ENCODE measurements at places on chromosomes 3 and 15. TPM values are rescaled to one million over a fixed set of nuclear protein-coding genes. Genes with fewer than 3 reads are reported as not detected.

- H3K27ac ChIP-seq: no peak overlapping the region
- no peaks in the 10 kb centered on the region for H3K36me3 ChIP-seq
- no peak overlapping the region for H3K4me3 ChIP-seq
- DNase-seq: no peak
- H3K27me3 ChIP-seq: no peaks in the 10 kb centered on the region
These were observed 239.9 kb upstream of the TBC1D5 start for GRCh38 chr3:17982211-17982880.

DNA sequence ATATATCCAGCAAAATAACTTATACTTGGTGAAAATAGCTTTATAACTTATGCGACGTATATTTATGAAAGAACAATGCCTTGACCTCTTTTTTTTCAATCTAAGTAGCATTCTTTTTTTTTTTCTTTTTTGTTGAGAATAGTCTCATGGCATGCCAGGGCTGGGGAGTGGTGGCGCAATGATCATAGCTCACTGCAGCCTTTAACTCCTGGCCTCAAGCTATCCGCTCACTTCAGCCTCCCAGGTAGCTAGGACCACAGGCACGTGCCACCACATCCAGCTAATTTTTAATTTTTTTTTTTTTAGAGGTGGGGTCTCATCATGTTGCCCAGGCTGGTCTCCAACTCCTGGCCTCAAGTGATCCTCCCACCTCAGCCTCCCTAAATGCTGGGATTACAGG lies 43.5 kb downstream of the RAB8B start:
- H3K27ac ChIP-seq: no peak overlapping the region
- DNase-seq: no peak
- H3K27me3 ChIP-seq: no peaks in the 10 kb centered on the region
- peaks cover 22% of the 10 kb centered on the region for H3K4me1 ChIP-seq
- no peak overlapping the region for H3K4me3 ChIP-seq

DNA sequence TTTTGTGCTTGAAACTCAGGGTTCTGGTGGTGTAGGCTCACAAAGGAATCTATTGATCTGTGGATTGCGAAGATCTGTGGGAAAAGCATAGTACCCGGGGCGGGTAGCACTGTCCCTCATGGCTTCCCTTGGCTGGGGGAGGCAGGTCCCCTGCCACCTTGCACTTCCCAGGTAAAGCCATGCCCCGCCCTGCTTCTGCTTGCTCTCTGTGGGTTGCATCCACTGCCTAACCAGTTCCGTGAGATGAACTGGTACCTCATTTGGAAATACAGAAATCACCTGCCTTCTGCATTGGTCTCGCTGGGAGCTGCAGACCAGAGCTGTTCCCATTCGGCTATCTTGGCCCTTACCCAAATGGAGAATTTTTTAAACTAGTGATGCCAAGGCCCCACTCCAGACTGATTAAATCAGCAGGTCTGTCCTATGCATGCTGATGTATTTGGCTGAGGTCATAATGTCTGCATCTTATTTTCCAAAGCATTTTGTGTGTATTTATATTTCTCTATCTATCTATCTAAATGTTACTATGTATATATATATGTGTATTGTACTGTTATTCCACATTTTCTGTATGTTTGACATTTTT lies 65.5 kb upstream of the SLC7A14 start:
- no peaks in the 10 kb centered on the region for H3K36me3 ChIP-seq
- H3K27ac ChIP-seq: no peak overlapping the region
- no peak for DNase-seq

DNA sequence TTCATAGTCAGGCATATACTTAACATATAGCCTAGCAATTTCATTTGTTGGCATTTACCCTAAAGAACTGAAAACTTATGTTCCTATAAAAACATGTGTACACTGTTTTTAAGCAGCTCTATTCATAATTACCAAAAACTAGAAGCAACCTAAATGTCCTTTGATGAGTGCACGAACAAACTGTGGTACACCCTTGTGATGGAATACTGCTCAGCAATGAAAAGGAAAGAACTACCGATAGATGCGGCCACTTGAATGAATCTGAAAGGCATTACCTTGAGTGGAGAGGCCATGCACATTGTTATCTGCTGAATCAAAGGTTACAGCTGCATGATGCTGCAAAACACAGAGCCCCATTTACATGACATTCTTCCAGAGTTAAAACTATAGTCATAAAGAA lies 44.7 kb downstream of the CFAP92 start:
- no peak overlapping the region for H3K4me3 ChIP-seq
- no peaks in the 10 kb centered on the region for H3K36me3 ChIP-seq
- no peak overlapping the region for H3K27ac ChIP-seq
- no peaks in the 10 kb centered on the region for H3K27me3 ChIP-seq
- no peak for DNase-seq

DNA sequence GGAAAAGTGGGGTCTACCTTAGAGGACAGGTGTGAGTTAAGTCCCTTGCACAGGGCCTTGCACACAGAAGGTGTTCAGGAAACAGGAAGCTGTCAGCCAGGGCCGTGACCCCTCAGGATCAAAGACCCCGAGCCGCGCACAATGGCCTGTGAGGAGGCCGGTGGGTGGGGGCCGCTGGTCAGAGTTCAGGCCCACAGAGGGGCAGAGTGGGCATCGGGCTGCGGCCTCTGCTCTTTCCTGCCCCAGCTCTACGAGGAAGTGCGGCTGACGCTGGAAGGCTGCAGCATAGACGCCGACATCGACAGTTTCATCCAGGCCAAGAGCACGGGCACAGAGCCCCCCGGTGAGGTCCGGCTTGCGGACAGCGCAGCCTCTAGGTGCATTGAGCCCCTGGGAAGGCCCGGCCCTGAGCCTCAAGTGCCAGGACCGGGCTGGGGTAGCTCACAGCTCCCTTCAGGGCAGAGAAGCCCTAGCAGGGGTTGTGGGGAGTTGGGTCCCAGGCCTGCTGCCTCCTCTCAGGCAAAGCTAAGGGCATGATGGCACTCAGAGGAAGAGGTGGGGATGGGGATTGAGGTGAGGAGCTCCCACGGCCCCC lies 37.2 kb downstream of the PSTPIP1 start:
- no peak overlapping the region for H3K4me3 ChIP-seq
- DNase-seq: peak; percentile 11
- no peaks in the 10 kb centered on the region for H3K36me3 ChIP-seq
- H3K27ac ChIP-seq: no peak overlapping the region

- no peaks in the 10 kb centered on the region for H3K4me1 ChIP-seq
- no peak overlapping the region for H3K4me3 ChIP-seq
- H3K27me3 ChIP-seq: no peaks in the 10 kb centered on the region
These were observed 307.7 kb upstream of the SOX2 start for GRCh38 chr3:181403876-181404660.

DNA sequence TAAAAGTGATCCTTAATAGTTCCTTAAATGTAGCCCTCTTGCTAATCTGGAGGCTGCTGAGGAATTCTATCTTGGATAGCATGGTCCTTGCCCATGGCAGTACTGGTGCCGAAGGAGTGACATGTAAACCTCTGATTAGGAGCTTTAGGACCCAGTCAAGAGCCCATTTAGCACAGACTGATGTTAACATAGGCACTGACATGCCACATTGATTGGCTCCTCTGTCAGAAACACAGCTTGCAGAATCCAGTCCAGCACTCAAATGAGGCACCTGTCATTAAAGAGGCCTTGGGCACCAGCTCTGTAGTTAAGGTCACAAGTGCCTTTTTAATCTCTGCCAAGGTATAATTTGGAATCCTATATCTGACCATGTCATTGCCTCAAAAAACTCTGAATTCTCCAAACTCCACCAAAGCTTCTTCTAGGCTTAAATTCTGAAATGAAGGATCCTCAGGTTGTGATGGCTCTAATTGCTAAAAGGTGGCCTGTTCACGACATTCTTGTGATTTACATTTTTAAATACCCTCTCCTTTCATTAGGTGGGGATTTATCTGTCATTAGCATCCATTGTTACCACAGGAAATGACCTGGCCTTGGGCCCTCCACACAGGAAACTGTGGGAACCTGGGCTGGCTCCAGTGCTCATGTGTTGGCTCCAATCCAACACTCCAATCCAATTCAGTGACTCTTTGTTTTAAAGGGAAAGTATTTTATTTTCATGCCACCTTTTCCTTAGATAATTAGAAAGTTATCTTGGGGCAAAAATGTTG lies 57.3 kb upstream of the RNF7 start:
- H3K4me3 ChIP-seq: no peak overlapping the region
- DNase-seq: no peak
- no peaks in the 10 kb centered on the region for H3K4me1 ChIP-seq
- no peaks in the 10 kb centered on the region for H3K36me3 ChIP-seq

GRCh38 chr15:77031376-77032050 lies 36.6 kb downstream of the PSTPIP1 start:
- H3K36me3 ChIP-seq: no peaks in the 10 kb centered on the region
- DNase-seq: peak; percentile 10
- H3K4me3 ChIP-seq: no peak overlapping the region
- H3K4me1 ChIP-seq: peaks cover 15% of the 10 kb centered on the region
- no peaks in the 10 kb centered on the region for H3K27me3 ChIP-seq

- DNase-seq: no peak
- H3K27me3 ChIP-seq: no peaks in the 10 kb centered on the region
- H3K36me3 ChIP-seq: no peaks in the 10 kb centered on the region
These were observed 633.7 kb upstream of the SUCLG2 start for GRCh38 chr3:68288085-68288484.

GRCh38 chr15:70528270-70528706 lies 235.1 kb downstream of the UACA start:
- no peaks in the 10 kb centered on the region for H3K4me1 ChIP-seq
- no peak for DNase-seq
- H3K36me3 ChIP-seq: no peaks in the 10 kb centered on the region
- H3K27me3 ChIP-seq: no peaks in the 10 kb centered on the region

DNA sequence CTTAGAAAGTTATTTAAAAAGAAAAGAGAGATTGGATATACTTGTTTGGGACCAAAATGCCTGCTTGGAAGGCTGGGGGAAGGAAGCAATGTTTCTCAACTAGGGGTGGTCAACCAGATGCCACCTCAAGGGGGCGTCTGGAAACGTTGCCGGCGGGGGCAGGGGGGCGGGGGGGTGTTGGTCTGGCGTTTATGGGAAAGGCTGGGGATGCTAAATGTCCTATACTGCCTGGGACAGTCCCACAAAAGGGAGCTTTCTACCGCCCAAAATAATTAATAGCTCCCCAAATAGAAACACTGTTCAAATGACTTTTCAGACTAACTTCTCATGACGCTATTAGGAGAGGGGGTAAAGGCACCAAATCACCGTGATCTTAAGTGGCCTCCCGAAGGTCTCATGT lies 2.2 kb downstream of the POLG start:
- H3K4me3 ChIP-seq: no peak overlapping the region
- no peak for DNase-seq
- no peak overlapping the region for H3K27ac ChIP-seq
- H3K27me3 ChIP-seq: no peaks in the 10 kb centered on the region

DNA sequence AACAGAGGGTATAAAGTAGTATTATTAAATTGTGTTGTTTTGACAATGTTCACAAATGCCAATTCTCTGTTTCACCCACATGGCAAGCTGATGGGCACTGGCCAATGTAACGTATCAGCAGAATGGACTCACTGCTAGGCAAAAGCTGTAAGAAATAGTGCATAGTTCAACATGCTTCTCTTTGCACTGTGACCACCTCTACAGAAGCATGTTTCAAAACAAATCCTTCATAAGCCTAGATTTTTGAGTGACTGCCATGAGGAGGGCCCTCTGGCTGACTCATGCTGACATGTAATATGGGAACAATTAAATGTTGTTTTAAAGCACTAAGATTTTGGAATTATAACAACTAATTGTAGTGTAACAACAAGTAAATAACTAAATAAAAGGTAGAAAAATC lies 3.2 kb downstream of the GBE1 start:
- H3K4me1 ChIP-seq: peaks cover 7% of the 10 kb centered on the region
- H3K4me3 ChIP-seq: no peak overlapping the region
- no peaks in the 10 kb centered on the region for H3K36me3 ChIP-seq
- no peak for DNase-seq
- H3K27ac ChIP-seq: no peak overlapping the region
- no peaks in the 10 kb centered on the region for H3K27me3 ChIP-seq

GRCh38 chr3:133459400-133459799 lies 59.5 kb downstream of the BFSP2 start:
- H3K4me1 ChIP-seq: no peaks in the 10 kb centered on the region
- no peak for DNase-seq
- H3K36me3 ChIP-seq: no peaks in the 10 kb centered on the region
- H3K4me3 ChIP-seq: no peak overlapping the region

DNA sequence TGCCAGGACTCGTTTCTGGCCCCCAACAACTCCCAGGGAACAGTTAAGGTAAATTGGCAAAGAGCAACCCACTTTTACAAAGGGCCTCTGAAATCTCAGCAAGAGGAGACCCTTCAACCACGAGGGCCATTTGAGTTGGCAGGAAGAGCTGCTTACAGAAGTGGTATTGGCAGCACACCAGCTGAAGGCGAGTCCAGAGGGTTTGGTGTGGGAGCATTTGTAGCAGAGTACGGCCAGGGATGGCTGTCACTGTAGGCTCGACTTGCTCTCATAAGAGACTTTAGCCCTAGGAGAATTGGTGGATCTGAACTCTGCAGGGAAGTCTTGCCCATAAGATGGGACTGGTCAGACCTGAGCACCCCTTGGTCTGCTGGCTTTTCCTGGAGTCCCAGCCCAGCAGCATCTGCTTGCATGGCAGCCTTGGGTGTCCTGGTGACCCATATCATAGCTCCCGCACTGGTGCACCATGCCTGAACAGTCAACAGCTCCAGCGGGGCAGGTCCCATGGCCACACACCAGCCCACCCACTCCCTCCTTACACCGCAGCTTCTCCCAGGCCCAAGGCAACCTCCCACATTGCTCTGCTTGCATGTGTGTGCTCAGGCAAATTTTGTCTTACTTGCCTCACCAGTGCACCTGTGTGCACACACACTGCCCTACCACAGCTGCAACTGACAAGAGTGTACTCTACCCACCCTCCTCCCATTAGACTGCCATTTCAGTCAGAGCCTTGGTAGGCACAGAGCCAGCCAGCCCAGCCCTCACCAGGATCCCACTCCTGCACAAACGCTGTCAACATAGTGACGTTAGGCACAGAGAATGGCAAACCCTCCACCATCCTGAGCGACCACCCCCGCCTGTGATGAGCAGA lies 861.6 kb upstream of the DPPA4 start:
- H3K36me3 ChIP-seq: no peaks in the 10 kb centered on the region
- H3K27me3 ChIP-seq: no peaks in the 10 kb centered on the region
- DNase-seq: no peak
- no peak overlapping the region for H3K27ac ChIP-seq
- no peaks in the 10 kb centered on the region for H3K4me1 ChIP-seq

Gene ADAMTSL3
- 16.4 TPM for total RNA-seq

Gene PLA1A
- 2.7 TPM for total RNA-seq

Gene ABHD17C
- 8.0 TPM for total RNA-seq

Gene SLC6A20
- 0.87 TPM for total RNA-seq

Gene PRTG
- 29.7 TPM for total RNA-seq

Gene HCN4
- total RNA-seq: 12.6 TPM

Gene LEKR1
- total RNA-seq: 9.7 TPM

Gene MOBP
- 5.6 TPM for total RNA-seq

All from testis (tissue), 5 donors.